ENCODE measurements at places on chromosomes 1 and 21. TPM values are rescaled to one million over a fixed set of nuclear protein-coding genes. Genes with fewer than 3 reads are reported as not detected.
A peak's percentile ranks its signal among the peaks of the same experiment; 100 is the strongest.

- DNase-seq, result no peak
These were observed 57.7 kb upstream of the F3 start for GRCh38 chr1:94599095-94599813.

Gene ASCL5
- polyA plus RNA-seq, result not detected

GRCh38 chr1:67464058-67464457 is 33.9 kb upstream of the SERBP1 start:
- DNase-seq, result no peak

GRCh38 chr1:81812712-81813111 is 12.0 kb downstream of the ADGRL2 start:
- DNase-seq, result no peak

Gene EPS8L3
- 81.7 TPM for polyA plus RNA-seq

DNA sequence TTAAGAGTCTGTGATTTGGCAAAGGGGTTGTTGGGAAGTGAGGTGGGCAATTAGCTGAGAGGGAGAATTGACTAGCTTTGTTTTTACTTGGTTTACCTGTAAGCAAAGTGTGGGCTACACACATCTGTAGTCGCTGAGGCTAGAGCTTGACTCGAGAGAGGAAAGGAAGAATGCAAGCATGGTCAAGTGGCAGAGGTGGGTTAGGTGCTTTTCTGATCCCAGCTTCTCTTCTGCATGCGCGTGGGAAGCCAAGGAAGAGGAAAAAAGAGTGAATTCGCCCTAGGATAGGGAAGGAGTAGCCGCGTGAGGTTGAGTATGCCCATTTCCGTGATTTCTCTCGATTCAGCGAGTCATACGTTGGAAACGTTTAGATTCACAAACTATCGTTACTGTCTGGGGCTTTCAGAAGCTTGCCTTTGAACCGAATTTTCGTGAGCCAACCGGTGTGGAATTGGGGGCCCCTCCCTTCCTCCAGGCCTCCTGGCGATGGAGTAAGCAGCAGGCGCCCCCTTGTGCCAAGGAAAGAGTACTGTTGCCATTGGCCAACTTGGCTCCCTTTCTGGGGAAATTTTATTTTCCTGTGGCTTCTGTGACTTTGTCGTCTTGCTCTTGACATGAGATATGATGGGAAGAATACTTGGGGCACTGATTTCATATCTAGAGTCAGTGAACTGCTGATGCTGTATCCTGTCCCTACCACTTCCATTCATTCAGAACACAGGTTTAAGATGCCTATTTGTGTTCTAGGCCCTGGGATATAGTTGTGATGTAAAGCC is 1.3 kb downstream of the PIGV start:
- peak; percentile 96 for DNase-seq

Gene DPT
- polyA plus RNA-seq, result 2.1 TPM

Gene KAZN
- 5.6 TPM for polyA plus RNA-seq

DNA sequence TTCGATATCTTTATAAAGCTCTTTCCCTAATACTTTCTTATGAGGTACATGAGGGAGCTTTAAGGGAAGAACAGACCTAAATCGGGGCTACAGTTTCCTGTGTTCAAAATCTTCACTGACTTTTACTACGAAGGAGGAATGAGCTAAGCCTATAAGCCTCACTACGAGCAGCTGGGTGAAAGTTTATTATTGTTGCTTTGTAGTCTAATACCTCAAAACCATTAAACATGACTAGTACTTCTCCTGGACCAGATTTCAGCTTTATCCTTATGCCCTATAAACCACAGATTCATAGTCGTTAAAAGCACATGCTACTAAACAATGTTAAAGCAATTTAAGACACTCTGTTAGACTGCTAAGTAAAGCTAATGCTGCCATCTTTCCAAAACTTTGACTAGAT is 30.2 kb downstream of the NDC1 start:
- no peak for DNase-seq

Gene RGS8
- under 0.01 TPM for polyA plus RNA-seq

- no peak for DNase-seq
These were observed 54.4 kb upstream of the JAK1 start for GRCh38 chr1:65020774-65021173.

GRCh38 chr1:206706806-206707366 is 22.2 kb downstream of the MAPKAPK2 start:
- DNase-seq, result peak; percentile 61

Gene TSTD1
- 268 TPM for polyA plus RNA-seq

Gene AZIN2
- 14.8 TPM for polyA plus RNA-seq

DNA sequence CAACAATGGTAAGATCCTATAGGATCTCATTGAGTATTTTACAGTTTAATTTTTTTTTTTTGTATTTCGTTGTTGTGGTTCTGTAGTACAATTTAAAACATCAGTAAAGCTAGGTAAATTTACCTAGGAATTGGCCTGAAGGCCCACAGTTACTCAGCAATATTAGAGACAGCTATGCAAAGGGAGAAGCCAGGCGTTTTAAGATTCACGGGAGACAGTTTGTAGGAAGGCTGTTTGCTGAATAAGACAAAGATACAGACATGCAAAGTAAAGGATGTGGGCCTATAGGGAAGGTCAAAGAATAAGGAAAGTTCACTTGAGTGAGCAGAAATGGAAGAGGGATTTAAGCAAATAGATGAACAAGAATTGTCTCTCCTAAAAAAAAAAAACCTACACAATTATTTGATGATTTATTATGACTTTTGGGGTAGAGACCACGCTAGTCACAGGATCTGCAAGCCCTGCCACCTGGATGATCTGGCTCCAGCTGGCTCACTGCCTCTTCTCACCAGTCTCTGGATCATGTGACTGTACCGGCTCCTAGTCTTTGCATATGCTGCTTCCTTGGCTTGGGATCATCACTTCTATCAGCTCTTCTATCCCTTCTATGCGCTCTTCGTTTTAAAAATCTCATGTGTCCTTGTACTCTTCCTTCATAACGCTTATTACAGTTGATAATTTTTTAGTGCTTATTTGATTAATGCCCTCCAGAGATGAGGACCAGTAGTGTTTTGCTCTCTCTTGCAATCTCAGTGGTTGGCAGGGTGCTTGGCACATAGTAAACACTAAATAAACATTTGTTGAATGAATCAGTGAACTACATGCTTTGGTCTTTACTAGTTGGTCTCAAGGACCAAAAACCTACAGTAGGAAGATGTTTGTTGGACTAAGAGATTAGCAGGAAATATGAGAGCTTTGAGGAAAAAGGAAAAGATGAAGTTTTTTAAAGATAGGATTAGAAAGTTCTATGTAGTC is 14.1 kb downstream of the DYRK1A start:
- DNase-seq, result no peak

Gene PADI3
- 0.51 TPM for polyA plus RNA-seq

- DNase-seq, result no peak
These were observed 3.8 kb upstream of the SSU72 start for GRCh38 chr1:1578371-1578940.

DNA sequence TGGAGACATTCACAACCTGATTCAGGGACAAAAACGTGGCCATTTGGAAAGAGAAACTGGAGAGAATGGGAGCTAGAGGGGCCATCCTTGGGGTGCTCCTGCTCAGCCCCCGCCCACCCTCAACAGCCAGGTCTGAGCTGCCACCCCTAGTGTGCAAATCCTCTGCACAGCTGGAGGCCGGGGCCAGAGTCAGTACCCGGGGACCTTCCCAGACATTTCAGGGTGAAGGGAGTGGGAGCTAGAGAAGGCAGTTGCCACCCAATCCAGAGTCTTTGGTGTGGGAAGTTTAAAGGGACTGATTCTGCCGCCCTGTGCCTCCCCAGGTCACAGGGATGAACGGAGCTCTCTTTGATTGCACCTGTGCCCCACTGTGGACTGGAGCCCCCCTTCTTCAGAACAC is 397.4 kb downstream of the MATN1 start:
- DNase-seq, result no peak

GRCh38 chr1:4083231-4084047 is 183.4 kb upstream of the C1orf174 start:
- peak; percentile 24 for DNase-seq

DNA sequence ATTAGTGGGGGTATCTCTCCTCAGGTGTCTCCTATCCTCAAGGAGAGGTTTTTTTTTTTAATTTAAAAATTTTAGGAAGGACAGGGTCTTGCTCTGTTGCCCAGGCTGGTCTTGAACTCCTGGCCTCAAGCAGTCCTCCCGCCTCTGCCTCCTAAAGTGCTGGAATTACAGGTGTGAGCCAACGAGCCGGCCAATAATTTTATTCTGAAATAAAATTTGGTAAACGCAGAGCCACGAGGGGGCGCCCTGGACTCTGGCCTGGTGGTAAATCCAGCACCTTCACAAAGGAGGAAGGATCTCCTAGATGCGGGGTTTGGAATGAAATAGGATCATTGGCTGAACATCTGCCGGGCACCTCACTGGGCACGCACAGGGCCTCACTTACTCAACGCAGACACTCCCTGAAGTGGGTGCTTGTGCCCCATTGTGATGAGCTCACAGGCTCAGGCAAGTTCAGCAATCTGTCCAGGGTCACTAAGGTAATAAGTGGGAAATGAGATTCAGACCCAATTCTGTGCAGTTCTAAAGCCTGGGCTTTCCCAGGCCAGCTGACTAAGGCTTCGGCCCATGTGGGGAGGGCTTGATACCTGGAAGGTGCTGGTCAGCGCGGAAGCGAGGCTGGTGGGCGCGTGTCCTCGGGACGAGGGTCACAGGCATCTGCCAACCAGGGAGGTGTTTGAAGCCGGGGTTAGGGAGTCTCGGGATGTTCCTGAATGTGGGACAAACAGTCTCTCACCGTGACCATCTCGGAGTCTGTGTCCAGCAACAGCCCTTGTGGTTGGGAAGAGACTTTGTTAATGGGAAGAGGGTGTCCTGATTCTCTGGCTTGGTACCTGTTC is 32.7 kb upstream of the ETV3 start:
- DNase-seq, result no peak

DNA sequence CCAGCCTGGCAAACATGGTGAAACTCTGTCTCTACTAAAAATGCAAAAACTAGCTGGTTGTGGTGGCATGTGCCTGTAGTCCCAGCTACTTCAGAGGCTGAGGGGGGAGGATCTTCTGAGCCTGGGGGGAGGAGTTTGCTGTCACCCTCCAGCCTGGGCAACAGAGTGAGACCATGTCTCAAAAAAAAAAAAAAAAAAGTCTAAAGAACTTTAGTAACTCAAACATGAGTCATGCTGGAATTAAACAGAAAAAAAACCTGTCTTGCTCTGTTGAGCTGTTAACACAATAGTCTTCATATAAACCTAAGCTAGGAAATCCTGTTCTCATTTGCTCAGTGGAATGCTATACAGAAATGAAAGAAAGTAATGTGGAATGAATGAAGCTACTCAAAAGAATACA is 16.7 kb upstream of the DISP1 start:
- no peak for DNase-seq

- DNase-seq, result no peak
These were observed 3.5 kb downstream of the GRHL3 start for GRCh38 chr1:24322470-24323177.

GRCh38 chr1:172219966-172220365 is 200.5 kb upstream of the C1orf105 start:
- DNase-seq, result no peak

- no peak for DNase-seq
These were observed 103.6 kb upstream of the COL6A1 start for GRCh38 chr21:45877821-45878469.

DNA sequence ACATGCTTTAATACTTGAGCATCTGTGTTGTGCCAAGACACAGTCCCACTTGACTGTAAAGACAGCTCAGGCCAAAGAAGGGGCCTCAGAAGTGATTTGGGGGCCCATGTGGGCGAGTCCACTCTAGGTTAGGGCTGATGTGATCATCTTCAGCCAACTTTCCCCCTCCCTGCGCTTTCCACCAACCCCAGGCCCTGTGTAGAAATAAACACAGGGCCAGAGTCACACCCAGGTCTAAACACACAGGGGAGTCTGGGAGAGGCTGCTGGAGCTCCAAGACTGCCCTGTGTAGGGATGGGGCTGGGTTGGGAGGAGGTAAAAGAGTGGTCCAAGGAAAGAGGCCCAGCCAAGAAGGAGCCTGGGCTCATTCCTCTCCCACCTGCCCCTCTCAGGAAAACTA is 2.5 kb upstream of the WNT2B start:
- no peak for DNase-seq

DNA sequence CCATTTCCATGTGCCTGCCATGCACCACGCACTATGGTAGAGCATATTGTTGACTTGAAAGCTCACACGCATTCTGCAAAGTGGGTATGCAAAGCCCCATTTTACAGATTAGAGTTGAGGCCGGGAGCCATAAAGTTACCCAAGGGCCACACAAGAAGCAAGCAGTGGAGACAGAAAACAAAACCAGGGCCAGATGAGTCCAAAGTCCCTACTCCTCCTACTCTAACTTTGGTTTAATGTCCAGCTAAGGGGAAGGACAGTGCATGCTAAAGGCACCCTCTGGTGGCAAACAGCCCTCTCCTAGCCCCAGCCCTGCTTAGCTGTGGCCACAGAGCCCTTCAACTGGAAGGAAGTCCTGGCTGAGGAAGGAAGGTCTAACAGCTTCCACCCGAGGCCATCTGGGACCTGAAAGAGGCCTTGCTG is 74.9 kb downstream of the SLC66A1 start:
- no peak for DNase-seq

DNA sequence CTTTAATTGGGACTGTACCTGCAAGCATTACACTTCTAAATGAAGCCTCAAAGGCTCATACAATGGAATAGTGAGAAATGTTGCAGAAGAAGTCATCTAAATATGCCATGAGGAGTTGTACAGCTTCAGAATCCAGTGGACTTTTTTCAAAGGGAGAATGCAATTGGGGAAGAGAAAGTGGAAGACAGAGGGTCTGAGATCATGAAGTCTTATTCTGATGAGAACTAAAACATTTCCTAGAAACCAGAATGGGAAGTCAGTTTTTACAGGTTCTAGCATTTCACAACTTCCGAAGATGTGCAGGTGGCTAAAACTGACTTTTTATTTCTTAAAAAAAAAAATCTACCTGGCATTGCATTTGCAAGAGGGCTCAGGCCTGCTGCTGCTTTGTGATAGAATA is 424.4 kb upstream of the RUNX1 start:
- no peak for DNase-seq

Gene TFF3
- polyA plus RNA-seq, result 1,800 TPM

DNA sequence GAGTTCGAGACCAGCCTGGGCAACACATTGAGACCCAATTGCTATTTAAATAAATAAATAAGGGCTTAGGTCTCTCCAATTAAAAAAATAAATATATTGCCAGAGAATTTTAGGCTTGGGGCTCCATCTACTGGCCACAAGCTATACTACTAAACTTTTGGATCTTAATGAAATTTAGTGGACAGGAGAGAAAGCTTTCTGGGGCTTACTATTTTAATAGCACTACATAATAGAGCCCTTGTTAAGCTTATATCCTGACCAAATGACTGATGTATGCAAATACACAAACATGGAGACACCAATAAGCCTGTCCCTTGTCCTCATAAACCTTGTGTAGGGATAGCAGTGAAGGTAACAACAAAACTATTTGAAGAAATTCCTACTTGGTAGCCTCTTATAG is 18.4 kb downstream of the CCT3 start:
- DNase-seq, result no peak
